T-helper 22 cell (primary cell): ENCODE measurements at places on chromosomes 13 and 19.

- DNase-seq, result no peak
Observed at GRCh38 chr13:29564373-29564772, 31.1 kb downstream of the SLC7A1 start.

- DNase-seq, result no peak
Observed at GRCh38 chr13:114021464-114022308, 47.8 kb upstream of the C13orf46 start.

DNA sequence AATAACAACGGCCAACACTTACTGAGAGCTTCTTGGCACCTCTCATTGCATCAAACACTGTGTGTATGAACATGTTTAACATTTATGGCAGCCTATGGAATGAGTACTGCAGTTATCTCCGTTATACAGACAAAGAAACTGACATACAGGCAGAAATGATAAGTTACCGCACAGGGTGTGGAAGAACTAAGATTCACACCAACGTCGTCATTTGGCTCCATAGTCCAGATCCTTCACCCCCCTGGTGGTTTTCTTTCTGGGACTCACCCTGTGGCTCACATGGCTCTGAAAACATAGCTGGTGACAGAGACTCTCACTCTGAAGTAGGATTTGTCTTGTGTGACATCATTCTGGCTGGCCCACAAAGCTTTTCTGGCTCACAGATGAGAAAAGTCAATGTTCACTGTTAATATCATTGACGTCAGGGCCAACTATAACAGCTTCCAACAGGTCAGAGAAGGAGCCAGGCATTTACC, 230.1 kb downstream of the DLEU7 start:
- DNase-seq, result no peak

GRCh38 chr13:64849196-64849595, 2380.9 kb downstream of the PCDH9 start:
- DNase-seq, result no peak

GRCh38 chr19:57380923-57381322, 8.7 kb upstream of the ZNF548 start:
- DNase-seq, result no peak

- DNase-seq, result no peak
Observed at GRCh38 chr13:50474088-50474662, 369.3 kb downstream of the DLEU7 start.

DNA sequence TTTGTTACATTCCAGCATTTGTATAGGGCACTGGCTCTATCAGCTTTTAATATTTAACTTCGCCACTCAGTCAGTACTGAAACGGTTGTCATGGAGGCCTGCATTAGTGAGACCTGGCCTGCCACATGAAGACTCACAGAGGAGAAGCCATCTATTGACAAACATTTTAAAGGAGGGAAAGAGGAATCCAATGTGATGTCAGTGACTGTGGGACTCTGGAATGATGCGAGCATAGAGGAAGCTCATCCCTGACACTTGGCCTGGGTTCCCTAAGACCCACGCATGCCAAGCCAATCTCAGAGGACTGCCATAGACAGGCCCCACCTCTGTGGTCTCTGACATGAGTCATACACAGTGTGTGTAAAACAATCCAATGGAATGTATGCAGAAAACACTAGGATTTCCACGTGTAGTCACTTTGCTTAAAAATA, 7.9 kb upstream of the DPY19L3 start:
- no peak for DNase-seq
